Stimulated activated memory B cell treated with anti-CD40 and anti-IgM and Interleukin-4, amounts not matched to agents 10 μg/mL and 1 μg/mL and 100 μg/mL, for 72 hours (primary cell): ENCODE measurements at places on chromosomes 1 and 21.

- no peak for ATAC-seq
These were observed 3.8 kb downstream of the IRF2BP2 start for GRCh38 chr1:234605983-234606783.

DNA sequence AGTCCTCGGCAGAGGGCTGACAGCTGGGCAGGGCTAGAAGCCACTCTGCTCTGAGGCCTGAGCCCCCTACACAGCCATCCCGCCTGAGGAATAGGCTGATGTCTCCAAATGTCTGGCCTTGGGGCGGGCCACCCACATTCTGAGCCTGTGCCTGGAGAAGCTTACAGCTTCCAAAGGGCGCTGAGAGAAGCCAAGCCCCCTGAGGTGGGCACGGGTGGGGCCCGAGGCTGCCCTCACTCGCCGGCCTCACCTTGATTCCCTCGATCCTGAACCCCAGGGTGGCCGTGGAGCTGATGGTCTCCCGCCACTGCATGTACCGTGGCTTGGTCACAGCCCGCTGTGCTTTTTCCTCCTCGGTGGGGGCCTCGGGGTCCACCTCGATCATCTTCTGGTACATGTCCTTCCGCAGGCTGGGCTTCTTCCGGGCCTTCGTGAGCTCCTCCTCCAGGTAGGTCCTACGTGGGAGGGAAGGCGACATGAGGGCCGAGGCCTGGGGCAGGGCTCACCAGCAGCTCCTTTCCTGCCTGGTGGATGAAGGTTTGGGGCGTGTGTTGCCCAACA is 93.2 kb downstream of the STUM start:
- ATAC-seq, result no peak

DNA sequence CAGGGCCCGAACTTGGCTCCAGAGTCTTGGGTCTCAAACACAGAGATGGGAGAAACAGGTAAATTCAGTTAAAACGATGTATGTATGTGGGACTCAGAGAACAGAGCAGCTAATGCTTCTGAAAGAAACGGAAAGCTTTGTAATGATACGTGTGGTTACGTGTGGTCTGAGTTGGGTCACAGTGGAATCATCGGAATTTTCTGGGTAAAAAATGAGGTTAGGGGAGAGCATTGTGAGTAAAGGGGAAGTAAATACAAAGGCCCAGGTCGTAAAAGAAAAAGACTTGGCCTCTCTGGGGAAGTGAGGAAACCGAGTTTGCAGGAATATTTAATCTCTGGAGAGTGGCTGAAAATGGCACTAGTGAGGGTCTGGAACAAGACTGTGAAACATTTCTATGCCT is 8.3 kb downstream of the NHLH2 start:
- ATAC-seq, result no peak

GRCh38 chr1:212686069-212686468 is 13.6 kb downstream of the BATF3 start:
- ATAC-seq, result no peak

GRCh38 chr21:15122241-15122640 is 57.4 kb upstream of the NRIP1 start:
- no peak for ATAC-seq

DNA sequence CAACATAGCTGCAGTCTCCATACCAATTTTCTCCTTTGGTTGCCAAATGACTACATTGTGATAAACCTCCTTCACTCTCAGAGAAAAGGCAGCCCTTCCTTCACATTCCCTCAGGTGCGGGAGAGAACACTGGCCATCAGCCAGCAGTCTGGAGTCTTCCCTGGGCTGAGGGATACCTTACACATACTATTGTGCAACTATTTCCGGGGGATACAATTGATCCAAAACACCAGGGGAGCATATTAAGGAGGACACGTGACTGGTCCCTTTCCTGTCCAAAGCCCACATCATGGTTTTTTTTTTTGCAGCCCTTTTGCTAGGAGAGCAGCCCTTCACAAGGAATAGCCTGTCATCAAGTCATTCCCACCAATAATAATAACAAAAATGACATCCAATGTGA is 172.1 kb upstream of the ZRANB2 start:
- no peak for ATAC-seq

GRCh38 chr1:169318536-169319244 is 48.9 kb downstream of the NME7 start:
- ATAC-seq, result no peak

DNA sequence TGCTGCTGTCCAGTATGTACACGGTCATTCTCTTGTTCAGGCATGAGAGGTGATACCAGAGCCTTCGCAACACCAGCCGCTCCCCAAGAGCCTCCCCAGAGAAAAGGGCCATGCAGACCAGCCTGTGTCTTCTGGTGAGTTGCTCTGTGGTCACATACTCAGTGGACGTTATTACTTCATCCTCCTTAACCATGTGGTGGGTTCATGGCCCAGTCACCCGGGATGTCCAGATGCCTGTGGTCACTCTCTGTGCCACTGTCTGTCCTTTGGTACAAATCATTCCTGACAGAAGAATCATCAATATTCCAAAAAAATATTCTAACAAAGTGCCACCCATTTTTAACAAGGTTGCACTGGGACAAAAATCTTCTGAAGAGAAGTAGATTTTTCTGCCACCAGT is 8.8 kb upstream of the ZNF124 start:
- ATAC-seq, result no peak

GRCh38 chr21:29649406-29649814 is 290.4 kb downstream of the GRIK1 start:
- ATAC-seq, result no peak
